Stimulated activated CD8-positive, alpha-beta memory T cell treated with anti-CD3 and anti-CD28 coated beads, Interleukin-7, amount 100 ng/mL, for 4 hours (primary cell): ENCODE measurements at places on chromosomes 11 and 22.
A peak's percentile ranks its signal among the peaks of the same experiment; 100 is the strongest.

DNA sequence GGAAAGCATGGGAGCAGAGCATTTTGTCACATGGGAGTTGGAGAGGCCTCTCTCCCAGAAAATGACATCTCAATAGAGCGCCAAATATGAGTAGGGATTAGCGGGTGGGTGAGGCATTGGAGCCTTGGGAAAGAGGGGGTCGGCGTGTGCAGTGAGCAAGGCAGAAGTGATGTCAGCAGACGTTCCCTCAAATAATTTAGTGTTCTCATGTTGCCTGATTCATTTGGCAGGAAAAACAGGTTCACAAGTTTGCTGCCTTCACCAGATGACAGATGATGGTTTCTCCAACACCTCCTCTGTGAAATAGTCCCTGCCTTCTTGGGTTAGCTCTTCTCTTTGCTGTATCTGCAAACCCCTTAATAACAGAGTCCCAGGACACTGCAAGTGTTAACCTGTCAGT lies 118.5 kb upstream of the ARHGAP20 start:
- DNase-seq, result no peak

DNA sequence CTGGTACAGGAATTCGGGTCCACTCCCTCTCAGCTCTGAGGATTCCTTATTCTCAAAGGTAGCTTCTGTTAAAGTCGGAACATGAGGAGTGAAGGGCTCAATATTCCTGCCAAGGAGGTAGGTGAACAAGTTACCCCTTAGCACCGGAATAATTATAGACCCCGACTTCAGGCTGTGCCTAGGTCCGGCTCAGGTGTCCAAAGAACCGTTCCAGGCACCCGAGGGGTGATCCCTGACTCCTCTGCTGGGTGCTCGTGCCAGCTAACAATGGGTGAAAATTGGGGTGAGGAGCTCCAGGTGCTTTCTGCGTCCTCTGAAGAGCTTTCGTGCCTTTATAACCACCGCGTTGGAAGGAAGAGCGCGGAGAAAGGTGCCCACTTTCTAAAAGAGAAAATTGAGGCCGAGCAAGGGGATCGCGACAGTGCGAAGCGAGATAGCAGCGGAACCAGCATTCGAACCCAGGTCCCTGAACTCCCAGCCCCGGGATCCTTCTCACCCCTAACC lies 393 bp downstream of the CYB561A3 start:
- DNase-seq, result no peak

DNA sequence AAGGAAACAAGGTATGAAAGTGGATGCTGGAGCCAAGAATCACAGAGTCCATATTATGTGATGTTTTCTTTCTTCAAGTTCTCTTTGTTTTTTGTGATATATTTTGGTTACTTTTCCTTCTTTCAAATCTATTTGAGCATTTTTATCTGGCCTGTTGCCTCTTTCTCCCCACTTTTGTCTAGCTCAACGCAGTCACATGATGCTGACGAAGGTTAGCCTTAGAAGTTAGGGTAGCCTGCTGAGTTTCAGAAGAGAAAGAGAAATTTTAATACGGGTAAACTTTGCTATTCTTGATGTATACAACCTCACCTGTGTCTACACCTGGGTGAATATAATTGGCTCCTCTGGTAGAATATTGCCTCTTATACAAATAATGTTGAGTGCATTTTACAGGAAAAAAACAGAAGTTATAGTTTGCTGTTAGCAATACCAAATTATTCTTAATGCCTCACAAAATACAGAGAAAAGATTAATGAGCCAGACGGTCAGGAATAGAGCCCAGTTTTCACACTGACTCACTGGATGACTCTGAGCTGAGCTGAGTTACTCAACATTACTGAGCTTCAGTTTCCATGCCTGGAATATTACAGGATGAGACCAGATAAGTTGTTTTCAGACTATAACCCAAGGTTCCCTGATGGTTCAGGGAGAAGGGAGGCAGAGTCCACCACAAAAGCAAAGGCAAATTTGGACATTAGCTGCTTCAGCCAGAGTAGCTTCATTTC lies 161.6 kb upstream of the BDNF start:
- no peak for DNase-seq

DNA sequence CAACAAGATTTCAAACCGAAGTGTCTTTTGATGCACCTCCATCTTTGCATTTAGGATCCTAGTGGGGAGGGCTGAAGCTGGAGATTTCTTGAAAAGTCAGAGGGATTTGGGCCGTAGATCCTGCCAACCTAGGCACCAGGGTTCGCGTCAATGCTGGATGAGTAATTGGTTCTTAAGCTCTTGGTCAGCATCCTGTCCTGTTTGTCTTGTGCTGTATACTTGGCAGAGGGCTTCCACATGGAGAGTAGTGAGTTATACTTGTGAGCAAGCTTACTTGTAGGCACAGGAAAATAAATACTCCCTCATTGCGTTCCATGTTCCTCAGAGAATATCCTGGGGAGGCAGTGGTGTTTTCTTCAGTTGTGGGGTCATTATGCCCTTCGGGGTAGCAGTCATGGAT lies 12.6 kb downstream of the INSC start:
- DNase-seq, result no peak

- DNase-seq, result no peak
Measured at GRCh38 chr11:48104568-48104924, 112.1 kb upstream of the OR4B1 start.

GRCh38 chr11:3008746-3009336 lies 16.7 kb upstream of the NAP1L4 start:
- DNase-seq, result no peak

DNA sequence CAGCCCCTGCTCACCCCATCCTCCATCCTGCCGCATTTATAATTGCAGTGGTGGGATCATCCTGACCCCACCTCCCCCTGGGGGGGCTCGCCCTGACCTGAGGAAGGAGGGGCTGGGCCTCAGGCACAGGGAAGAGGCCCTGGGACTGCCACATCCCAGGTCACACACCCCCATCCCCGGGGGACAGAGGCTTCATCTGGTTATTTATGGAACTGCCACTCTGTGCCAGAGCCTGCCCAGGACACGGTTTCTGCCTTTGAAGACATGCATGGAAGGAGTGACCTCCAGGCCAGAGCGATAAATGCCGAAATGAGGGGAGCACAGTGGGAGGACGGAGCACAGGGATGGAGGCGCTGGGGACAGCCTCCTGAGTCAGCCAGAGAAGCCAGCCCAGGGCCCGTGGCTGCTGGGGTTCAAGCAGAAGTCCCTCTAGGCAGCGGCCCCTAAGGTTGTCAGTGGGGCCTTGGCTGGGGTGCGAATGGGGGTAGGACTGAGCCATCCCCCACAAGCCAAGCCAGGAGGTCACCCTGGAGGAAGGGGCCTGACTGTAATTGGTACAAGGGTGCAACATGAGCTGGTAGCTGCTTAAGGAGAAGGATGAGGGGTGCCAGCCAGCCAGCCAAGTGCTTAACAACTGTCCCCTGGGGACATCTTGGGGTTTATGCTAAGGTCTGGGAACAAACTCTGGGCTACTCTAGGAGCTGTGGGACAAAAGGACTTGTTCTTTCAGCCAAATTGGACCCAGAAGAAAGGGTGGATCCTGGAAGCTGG lies 51.4 kb upstream of the SHISAL1 start:
- DNase-seq, result no peak

DNA sequence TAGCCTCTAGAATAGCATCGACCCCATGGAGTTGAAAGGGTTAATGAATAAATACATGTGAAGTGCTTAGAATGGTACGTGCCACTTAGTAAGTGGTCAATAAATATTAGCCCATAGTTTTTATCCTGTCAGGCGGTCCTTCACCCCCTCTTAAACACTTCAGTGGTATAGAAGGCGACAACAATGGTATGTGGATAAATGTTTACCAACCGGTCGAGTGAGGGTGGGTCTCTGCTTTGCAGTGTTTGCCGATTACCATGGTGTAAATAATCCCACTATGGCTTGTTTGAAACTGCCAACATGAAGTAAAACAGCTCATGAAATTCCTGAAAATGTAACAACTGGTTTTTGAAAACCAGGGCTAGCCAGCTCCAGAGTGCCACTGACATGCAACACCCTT lies 541.2 kb downstream of the BUD13 start:
- DNase-seq, result no peak

DNA sequence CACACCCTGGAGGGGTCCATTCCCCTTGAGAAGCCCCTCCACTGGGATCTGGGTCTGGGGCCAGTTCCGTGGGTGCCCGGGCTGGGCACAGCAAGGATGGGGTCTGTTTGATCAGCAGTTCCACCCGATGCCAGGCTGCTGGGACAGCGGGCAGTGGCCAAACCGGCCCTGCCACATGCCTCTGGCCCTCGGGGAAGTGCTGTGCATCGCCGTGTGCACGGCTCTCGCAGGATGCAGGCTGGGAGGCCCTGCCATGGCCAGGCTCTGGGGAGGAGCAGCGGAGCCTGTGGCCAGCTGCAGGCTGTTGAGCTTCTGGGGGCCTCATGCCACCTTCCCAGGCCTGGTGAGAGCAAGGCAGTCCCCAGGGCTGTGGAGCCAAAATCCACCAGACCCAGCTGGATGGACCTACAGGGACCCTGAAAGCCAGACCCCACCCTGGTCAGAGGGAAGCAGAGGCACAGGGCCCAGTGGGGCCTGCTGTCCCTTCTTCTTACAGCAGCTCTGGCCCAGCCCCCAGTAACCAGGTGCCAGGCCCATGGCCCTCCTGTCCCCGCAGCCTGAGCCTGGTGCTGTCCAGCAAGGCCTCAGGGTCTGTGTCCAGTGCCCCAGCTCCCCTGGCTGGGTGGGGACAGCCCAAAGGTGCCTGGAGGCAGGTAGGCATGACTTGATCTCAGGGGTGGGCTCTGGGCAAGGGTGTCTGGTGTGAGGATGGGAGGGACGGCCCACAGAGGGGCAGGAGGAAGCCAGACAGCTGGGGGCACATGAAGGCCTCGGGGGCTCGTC lies 57.3 kb downstream of the WNT7B start:
- DNase-seq, result no peak

GRCh38 chr22:42991010-42991651 lies 23.8 kb downstream of the PACSIN2 start:
- no peak for DNase-seq

- DNase-seq, result no peak
Measured at GRCh38 chr11:2518983-2519340, 74.2 kb downstream of the KCNQ1 start.

DNA sequence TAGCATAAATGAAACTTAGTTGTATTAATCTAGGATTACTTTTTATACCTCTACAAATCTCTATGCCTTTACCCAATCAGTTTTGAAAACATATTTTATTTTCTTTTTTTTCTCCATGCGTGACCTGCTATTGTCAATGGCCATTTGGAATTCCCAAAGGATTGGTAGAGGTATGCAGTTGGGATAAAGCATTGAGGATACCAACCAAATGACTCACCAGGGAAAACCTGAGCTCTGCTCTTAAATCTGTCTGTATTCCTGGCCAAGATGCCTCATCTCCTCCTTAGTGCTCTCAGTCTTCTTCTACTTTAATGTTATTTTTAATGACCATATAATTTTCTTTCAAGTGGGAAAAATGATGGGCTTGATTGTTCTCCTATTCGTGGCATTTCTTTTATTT lies 61.9 kb downstream of the EHF start:
- no peak for DNase-seq

DNA sequence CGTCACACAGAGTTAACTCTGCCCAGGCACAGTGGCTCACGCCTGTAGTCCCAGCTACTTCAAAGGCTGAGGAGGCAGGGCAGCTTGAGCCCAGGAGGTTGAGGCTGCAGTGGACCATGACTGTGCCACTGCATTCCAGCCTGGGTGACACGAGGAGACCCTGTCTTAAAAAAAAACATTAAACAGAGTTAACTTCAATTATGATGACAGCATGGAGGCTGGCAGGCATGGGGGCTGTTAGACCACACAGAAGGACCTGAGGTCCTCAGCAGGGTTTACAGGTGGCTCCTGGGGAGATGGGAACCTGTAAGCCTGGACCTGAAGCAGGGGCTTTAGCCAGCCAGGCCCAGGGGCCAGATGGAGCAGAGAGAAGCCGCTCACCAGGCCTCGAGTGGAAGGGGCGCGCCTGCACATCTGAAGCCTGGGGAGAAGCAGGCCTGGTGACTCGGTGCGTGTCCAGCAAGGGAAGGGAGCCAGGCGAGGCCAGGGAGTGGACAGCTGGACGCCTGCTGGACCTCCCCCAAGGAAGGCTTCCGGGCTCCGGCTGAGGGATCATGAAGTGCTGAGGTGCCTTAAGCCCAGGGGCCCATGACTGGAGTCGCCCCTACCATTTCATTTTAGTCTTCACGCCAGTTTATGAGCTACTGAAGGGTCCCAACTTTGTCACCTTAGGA lies 25.3 kb downstream of the RPUSD4 start:
- no peak for DNase-seq

DNA sequence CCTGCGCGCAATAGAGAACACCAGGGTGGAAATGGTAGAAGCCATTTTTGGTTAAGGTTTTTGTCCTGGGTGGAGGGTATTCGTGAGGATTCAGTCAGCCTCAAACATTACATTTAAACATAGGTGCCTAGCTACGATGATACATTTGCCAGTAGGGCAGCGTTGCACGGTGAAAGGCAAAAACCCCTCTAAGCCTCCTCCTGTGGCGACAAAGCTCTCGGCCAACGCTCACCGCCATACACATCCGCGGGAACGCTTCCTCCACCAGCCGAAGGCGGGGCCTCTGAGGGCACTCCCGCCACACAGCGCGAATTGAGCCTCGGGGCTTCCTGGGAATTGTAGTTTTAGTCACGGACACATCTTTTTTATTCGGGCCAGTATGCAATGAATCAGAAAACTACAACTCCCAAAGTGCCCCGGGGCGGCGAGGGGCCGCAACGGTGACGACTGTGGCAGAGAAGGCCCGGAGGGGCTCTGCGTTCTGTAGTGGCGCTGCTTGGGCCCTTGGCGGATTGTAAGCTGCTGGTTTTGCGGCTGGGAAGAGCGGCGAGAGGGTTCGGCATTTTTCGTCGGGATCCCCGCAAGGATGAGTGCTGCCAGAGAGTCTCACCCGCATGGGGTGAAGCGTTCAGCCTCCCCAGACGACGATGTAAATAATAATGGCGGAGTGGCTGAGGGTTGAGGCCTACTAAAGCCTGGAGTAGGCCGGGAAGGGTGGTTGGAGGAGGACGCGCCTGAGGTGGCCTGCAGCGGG lies at the start of gene C11orf58:
C11orf58 (plus strand) TSS at position 455 of the 754 bp plus-strand sequence; CDS start at position 587, 132 bp downstream.
- peak; percentile 90 for DNase-seq

DNA sequence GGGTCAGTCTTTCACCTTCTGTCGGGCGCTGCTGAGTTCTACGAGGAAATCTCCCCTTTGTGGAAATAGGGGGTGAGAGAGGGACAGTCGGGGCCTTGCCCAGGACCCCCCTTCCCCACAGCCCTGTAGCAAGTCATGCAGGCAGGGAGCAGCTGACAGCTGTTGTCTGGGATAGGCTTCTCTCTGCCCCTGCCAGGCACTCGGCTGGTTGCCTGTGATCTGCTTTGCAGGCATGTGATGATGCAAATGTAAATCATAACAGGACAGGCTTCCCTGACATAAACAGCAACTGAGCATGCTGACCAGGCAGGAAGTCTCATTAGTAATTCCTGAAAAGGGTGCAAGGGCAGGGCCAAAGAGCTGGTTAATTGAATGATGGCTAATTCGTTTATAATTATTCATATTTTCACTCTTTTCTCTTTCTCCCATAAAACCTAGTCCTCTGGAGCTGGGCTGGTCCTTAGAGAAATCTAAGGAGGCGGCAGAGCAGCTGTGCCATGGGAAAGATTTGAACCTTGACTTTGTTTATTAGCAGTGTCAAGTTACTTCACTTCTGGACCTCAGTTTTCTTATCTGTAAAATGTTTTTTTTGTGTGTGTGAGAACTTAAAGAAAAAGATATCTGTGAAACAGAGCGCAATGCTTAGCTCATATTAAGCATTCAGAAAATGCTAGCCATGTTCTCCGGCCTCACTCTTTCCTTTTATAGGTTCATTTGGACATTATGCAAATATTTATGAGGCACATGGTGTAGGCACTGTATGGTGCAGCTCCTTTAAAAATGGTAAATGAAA lies 129.7 kb downstream of the LDLRAD3 start:
- DNase-seq, result no peak
